ENCODE measurements at places on chromosomes 3 and 15. TPM values are rescaled to one million over a fixed set of nuclear protein-coding genes. Genes with fewer than 3 reads are reported as not detected.

- DNase-seq, result no peak
These were observed 7.7 kb downstream of the SNX4 start for GRCh38 chr3:125512135-125512920.

GRCh38 chr15:27770769-27771554 lies 328.2 kb downstream of the OCA2 start:
- no peak for DNase-seq

GRCh38 chr3:189871418-189871817 lies 240.2 kb downstream of the TP63 start:
- DNase-seq, result no peak

DNA sequence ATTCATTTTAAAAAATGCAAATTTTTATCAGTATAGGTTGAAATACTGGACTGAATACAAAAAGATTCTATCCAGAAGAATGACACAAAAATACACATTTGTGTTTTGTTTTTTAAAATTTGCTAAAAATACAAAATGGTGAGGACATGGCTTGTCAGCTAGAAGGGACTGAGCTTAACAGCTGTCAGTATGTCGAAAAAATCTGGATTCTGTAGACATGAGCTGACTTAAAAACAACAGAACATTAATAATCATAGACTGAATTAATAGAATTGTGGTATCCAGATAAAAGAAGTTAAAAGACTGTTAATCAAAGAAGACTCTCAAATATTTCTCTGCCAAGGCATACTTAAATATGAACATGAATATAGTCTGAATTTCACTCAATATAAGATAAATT lies 244.9 kb upstream of the CBLB start:
- DNase-seq, result no peak

DNA sequence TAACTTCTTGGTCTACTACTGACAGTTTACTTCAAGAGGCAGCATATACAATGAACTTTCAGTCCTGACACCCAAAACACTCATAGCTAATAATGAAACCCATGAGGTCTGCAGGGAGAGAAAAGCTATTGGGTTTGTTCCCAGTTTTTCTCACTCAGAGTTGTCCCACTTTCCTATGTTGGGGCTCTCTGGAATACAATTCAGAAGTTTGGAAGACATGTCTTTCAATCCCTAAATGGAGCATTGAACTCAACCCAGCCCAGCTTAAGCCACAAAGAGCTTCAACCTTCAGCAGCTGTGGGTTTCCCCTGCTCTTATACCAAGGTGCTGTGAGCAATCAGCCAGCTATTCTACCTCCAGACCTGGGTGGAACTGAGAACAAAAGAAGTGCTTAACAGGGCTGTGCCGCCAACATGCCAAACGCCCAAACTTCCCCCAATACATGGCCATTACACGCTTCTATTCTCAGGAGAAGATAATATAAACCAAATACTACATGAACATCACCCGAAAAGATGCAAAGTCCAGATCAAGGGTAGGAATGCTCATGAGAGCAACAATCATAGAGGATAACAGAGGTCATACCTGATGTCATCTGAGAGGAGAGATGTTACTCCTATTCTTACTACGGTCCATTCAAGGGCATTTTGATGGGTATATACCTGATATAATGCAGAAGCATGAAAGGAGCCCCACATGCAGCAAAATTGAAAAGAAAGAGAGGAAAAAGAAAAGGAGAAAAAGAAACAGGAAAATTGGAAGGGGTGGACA lies 131.2 kb upstream of the TGFBR2 start:
- no peak for DNase-seq

GRCh38 chr15:80834906-80835305 lies 55.7 kb downstream of the CEMIP start:
- no peak for DNase-seq

DNA sequence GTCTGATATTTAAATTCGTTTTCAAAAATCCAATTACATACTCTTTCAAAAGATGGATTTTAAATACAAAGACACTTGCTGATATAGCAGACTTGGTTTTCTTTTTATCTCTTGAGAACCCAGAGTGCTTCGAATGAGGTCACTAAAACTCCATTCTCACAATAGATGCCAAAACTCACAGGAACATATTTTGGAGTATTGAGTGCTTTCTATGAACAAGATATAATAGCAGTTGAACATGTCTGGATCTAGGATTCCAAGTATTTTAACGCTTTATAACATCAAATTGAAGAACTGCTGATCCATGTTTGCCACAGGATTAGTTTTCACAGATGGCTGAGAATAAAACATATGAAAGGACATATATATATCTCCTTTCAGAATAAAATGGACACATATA lies 113.2 kb downstream of the SAMMSON start:
- no peak for DNase-seq

- DNase-seq, result no peak
These were observed 907 bp downstream of the TATDN2 start for GRCh38 chr3:10248984-10249748.

GRCh38 chr3:187520027-187520945 lies 149.9 kb downstream of the SST start:
- no peak for DNase-seq

DNA sequence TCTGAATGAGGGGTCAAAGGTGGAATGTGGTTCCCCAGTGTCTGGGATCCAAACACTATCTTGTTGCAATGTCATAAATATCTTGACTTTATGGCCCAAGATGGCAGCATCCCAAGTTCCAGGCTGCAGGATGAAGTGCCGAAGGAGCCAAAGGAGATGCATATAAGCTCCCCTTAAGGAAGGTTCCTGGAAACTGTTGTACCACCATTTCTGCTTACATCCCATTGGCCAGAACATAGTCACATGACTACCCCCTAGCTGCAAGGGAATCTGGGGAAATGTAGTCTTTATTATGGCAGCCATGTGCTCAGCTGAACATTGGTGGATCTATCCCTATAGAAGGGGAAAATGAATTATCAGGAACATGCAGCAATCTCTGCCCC lies 54.3 kb downstream of the BDH1 start:
- DNase-seq, result no peak

- no peak for DNase-seq
These were observed 185.7 kb downstream of the CGGBP1 start for GRCh38 chr3:87873136-87873535.

- peak; percentile 71 for DNase-seq
These were observed at the start of gene EPHB1 for GRCh38 chr3:134794950-134795745. EPHB1 (plus strand) TSS chr3:134795260.

GRCh38 chr3:149280671-149281349 lies 52.6 kb downstream of the TM4SF18 start:
- DNase-seq, result no peak

DNA sequence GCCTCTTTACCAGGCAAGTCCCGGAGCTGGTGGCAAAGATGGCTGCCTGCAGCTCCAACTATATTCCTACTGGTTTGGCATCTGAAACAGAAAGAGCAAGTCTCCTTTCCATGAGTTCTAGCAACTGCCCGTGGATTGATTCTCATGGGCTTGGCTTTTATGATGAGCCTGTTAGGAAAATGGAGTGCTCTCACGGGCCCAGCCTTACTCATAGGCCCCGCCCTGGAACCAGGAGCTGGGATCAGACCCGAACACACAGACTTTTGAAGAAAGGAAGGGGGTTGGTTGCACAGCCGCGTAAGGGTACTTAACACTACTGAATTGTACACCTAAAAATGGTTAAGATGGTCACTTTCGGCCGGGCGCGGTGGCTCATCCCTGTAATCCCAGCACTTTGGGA lies 2.9 kb downstream of the NRROS start:
- no peak for DNase-seq

- no peak for DNase-seq
These were observed 35.2 kb downstream of the SENP8 start for GRCh38 chr15:72153269-72154000.

- peak; percentile 24 for DNase-seq
These were observed 39.5 kb upstream of the TPRG1 start for GRCh38 chr3:189132231-189132671.

DNA sequence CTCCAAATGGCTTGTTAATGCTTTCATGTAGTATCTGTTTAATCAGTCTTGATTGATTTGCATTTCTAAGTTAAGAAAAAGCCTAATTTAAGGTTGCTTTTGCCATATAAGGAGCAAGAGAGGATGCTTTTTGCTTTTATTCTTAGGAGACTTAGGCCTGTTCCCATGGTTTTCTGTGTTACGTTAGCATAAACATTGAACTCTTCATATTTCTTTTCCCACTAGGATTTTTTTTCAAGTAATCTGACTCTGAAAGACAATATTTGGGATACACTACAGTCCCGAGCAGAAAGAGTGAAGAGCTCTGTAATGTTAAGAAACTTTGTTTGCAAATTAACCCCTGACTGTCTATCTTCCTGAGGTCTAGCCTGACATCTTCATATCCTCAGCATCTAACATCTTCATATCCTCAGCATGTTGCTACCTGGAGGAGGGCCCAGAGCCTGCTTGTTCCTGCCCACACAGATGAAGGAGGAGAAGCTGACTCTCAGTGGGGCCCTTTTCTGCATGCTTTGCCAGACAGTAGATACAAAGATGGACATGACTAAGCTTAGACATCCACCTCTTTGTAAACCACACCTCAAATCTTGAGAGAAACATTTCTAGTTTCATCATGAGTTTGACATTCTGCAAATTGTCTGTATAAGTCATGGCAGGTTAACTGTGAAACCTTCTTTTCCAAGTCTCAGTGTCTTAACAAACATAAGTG lies 86.2 kb upstream of the COL6A5 start:
- no peak for DNase-seq

GRCh38 chr3:18900994-18901393 lies 247.3 kb upstream of the KCNH8 start:
- no peak for DNase-seq

DNA sequence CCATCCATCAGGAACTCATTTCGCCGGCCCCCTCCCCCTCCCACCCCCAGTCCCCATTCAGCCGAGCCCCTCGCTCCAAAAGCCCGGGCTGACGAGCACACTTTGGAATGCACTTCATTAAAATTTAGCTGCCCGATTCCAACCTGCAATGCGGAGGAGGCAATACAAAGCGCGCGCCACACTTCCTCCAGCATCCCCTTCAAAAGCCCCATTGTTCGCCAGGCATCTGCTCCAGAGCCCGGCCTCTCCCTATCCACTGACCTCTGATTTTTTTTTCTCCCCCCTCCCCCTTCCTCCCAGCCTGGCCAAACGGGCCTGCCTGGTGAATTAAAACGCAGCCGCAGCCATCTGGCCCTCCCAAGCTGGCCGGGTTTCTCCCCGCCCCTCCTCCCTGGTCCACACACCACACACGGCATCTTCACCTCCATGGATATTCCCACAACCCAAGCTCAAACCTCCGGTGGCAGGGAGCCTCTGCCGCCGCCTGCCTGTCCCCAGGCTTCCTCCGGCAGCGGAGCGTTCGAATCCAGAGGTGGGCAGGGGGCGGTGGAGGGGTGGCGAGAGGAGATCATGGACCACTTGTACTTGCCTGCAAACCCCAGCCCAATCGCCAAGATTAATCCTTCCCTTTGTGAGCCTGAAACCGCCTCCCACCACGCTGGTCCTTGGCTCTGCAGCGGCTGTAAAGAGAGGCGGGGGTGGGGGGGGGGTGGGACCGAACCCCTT lies 441.3 kb downstream of the MAGI1 start:
- DNase-seq, result peak; percentile 50

DNA sequence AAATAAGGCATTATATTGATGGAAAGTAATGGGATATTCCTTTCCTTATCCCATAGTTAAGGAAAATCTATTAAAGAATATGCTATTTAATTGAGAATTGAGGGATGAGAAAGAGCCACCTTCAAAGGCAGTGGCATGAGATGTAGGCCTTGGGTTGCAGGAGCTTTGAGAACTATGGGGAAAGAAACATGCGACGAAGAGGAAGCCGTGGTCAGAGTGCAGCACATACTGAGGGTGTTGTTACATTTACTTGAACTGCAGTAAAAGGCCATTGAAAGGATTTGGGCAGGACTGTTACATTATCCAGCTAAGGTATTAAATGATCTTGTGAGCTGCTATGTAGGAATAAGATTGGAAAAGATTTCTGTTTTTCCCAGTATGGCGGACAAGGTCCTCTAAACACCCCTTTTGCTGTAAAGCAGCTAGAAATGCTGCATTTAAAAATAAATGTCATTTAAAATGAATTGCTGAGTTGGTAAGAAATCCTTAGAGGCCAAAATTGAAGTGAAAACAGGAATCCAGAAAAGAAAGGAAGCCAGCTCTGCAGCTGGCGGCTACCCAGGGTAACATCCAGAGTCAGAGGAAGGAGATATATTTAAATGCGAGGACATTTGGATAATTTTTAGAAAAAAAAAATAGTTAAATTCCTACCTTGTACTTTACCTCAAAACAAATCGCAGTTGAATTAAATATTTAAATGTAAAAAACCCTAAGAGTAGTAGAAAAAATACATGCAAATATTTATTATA lies 61.7 kb downstream of the IL1RAP start:
- no peak for DNase-seq

DNA sequence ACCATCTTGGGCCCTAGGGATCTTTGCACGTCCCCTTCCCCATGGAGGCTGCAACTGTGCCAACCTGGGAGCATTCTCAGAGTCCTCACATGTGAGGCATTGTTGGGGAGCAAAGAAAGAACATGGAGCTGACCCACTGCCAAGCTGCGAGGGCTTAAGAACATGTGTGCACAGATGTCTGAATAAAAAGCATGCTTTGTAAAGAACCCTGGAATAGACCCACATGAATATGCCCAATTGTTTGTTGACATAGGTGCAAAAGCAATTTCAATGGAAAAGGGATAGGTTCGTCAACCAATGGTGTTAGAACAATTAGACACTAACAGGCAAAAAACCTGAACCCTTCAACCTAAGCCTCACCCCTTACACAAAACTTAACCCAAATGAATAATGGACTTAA lies 9.3 kb downstream of the PGPEP1L start:
- no peak for DNase-seq

- DNase-seq, result no peak
These were observed 412.7 kb downstream of the CNTN4 start for GRCh38 chr3:2511356-2511755.

GRCh38 chr3:72597756-72598195 lies 250.5 kb downstream of the SHQ1 start:
- no peak for DNase-seq

DNA sequence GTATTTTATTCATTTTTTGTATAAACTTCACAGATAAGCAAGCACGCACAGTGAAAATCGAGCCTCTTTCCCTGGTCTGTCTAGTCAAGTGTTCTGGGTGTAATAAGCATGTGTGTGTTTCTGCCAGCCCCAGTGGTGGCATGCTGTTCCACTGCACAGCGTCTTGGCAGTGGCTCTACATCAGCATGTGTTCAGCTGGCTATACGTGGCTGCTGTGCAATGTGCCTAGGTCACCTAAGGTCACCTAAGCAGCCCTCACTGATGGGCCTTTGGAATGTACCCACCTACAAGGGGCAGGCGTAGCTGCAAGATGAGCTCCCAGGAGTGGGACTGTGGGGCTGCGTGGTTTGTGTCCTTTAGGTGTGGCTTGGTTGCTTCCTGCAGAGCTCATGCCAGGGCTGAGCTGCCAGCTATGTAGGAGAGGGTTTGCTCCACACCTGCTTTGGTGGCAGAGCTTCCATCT lies 4.9 kb downstream of the LIMD1 start:
- DNase-seq, result peak; percentile 34

Gene GADL1
- not detected for total RNA-seq

Gene C3orf70
- 0.46 TPM for total RNA-seq

Gene GOLGA8T
- total RNA-seq, result 0.95 TPM

Gene SNRPA1
- total RNA-seq, result 19.7 TPM

Gene TTC23
- total RNA-seq, result 7.5 TPM

Gene ZKSCAN7
- total RNA-seq, result 2.3 TPM

Gene DUOXA2
- total RNA-seq, result not detected

Gene ZNF385D
- 0.94 TPM for total RNA-seq

Gene PTX3
- total RNA-seq, result 3.1 TPM

Gene CYP11A1
- not detected for total RNA-seq

Measured in pancreas (tissue), 10 donors.